Stimulated activated CD4-positive, alpha-beta T cell treated with anti-CD3 and anti-CD28 coated beads, Interleukin-12 subunit alpha, Interleukin-12 subunit beta, amount 100 ng/mL, for 24 hours (primary cell): ENCODE measurements at places on chromosomes 12 and 14.

- DNase-seq: no peak
Observed at GRCh38 chr12:51390457-51390856, 749 bp downstream of the GALNT6 start.

GRCh38 chr14:96187216-96188031 lies 17.2 kb upstream of the BDKRB2 start:
- no peak for DNase-seq

DNA sequence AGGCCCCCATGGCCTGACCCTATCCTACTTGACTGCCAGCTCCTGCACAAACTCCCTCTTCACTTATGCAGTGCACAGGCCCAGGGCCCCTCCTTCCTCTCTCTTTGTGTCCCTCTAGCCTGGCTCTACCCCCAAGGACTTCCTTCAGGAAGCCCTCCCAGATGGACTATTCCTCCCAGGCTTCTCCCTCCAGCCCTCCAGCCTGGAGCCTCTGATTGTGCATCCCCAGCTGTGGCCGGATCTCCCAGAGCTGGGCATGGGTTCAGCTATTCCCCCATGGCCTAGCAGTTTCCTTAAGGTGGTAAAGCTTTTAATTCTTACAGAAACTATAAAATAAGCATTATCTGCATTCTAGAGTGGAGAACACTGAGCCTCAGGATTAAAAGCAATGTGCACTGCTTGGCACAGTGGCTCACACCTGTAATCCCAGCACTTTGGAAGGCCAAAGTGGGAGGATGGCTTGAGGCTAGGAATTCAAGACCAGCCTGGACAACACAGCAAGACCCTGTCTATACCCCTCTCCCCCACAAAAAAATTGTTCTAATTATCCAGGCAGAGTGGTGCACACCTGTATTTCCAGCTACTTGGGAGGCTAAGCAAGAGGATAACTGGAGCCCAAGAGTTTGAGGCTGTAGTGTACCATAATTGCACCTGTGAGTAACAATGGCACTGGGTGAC lies 16.8 kb upstream of the KRT8 start:
- no peak for DNase-seq

GRCh38 chr14:73759183-73759713 lies 45.1 kb upstream of the PNMA1 start:
- no peak for DNase-seq

DNA sequence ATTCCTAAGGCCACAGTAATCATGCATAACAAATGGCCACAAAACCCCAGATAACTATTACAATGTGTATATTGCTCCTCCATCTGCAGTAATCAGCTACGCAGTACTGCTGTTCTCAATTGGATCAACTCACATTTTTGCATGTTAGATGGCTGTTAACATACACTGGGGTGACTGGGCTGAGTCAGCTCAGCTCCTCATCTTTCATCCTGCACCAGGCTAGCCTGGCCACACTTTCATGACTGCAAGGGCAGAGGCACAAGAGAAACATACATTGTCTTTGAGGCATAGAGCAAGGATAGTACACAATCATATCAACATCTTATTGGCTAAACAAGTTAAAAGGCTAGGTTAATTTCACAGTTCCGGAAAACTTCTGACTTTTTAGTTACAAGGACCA lies 306.6 kb downstream of the SLC6A15 start:
- DNase-seq: no peak

DNA sequence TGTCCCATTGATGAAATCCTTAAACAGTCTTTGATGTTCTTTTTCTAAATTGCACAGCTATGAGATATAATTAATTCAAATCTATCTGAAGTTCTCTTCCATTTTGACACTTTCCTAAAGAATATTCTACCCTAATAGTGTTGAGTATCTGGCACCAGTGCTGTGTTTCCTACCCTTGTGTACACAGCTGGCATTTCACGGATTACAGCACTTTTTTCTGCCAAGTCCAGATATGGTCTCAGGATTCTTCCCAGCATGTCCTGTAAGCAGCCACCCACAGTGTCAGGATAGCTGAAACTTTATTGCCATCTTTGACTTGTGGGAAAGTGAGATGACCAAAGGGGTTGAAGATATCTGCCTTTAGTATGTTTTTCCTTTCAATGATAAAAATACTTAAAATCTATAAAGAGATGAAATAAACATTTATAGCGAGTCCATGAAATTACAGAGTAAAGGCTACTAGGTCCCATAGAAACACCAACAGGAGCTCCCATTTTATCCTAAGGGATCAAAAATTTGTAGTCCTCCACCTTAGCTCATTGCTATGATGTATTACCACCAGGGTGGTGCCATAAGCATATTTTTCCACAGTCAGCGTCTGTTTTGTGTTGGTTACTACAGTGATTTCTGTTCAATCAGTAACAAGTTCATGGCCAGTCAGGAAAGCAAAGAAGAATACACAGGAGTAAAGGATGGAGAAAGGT lies 96.7 kb downstream of the TRHDE start:
- DNase-seq: no peak

DNA sequence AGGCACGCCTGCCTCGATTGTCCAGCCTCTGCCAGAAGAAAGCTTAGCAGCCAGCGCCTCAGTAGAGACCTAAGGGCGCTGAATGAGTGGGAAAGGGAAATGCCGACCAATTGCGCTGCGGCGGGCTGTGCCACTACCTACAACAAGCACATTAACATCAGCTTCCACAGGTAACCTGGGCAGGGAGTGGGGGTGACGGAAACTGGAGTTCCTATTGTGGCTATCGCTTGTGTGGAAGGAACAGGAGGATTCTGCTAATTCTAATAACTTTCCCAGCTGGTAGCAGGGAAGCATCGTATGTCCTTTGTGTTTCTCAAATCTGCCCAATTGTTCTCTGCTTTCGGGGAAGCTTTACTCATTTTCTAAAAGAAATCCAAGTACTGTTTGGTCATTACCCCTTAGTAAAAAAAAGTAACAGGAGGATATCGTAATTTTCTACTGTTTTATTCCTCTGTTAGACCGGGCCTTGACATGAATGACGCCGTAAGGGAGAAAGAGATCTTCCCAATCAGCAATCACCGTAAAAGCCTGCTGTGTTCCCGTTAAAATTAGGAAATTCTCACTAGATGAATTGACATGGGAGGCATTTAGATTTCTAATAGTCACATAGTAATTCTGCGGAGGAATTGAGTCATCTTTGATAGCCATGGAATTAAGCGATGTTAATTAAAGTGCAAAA lies 449 bp downstream of the THAP2 start:
- no peak for DNase-seq

DNA sequence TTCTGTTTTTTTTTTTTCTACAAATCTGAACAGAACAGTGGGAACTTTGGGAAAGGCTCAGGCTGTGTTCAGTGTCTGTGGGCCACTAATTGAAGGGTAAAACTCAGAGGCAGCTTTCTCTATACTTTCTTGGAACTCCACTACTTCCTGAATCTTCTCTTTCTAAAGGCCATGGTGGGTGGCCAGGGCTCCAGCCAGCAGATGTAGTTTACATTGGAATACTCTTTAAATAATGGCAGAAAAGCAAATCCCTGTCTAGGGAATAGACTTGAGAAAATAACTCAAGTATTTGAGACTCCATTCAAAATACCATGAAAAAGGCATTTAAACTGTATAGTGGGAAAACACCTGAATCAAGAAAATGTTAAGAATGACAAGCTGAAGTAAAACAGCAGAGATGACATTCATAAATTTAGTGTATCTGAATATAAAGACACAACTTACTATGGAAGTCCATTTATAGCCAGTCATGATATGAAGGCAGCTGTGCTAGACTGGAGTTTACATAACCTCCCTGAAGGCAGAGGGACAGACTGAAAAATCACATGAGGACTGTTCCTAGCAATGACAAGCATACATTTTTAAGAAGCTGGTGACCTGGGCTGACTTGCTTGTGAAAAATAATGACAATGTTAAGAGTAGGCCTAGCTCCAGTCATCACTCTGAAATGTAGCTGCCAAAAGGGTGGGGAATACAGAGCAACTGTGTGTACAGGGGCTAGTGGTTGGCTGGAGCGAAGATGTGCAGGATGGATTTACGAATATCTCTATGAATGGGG lies 168.6 kb downstream of the STXBP6 start:
- no peak for DNase-seq

GRCh38 chr12:127774828-127775227 lies 492.1 kb upstream of the TMEM132C start:
- no peak for DNase-seq

GRCh38 chr12:31785318-31785717 lies 56.5 kb upstream of the AMN1 start:
- no peak for DNase-seq

DNA sequence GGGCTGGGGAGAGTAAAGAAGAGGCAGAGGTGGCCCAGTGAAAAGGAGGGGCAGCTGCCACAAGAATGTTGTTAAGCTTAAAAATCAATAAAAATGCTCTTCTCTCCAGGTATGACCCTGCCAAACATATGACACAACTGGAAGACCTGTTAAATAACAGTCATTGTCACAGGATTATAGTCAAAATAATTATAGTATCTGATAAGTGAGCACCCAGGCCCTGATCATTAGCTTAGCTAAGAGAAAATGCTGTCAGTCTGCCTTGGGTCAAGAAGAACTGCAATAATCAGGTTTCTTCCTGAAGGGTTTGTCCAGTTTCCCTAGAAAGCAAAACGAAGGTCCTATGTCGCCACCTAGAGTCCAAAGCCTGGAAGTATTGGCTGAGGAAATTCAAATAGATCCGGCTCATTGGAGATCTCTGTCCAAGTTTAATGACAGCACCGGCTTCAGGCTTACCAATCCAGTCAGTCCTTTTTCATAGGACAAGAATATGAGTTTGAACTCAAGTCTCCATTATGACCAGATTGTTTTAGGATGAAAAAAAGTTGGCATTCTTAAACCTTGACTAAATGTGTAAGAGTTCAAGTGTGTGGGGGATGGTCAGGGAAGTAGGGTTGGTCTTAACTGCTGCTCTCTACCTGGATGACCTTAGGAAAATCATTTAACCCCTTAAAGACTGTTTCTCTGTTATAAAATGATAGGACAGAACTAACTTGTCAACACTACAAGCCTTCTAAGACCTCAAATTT lies 22.5 kb upstream of the NKX2-8 start:
- DNase-seq: no peak

GRCh38 chr12:2541631-2542204 lies 253.1 kb upstream of the FKBP4 start:
- DNase-seq: no peak

- no peak for DNase-seq
Observed at GRCh38 chr12:116262741-116263140, 14.8 kb downstream of the MED13L start.

- no peak for DNase-seq
Observed at GRCh38 chr12:108040947-108041346, 88.1 kb upstream of the WSCD2 start.

GRCh38 chr14:50061664-50062437 lies 54.5 kb downstream of the VCPKMT start:
- DNase-seq: no peak

- no peak for DNase-seq
Observed at GRCh38 chr14:47833011-47833410, 157.6 kb upstream of the MDGA2 start.

DNA sequence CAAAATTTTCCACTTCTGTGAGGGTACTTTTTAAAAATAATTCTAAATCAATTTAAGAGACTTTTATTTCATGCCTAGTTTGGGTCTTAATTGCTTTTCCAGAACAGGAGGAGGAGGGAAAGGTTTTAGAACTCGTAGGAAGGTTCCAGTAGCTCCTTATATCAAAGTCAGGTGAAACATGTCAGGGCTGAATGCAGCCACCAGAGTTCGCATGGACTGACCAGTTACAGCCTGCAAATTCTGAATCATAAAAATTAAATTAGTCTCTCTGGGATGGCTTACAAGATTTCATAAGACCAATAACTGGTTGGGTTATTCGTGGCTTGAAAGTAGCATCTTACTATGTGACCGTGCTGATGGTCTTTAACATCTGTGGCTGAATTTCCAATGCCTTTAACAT lies 397 bp downstream of the BDKRB1 start:
- DNase-seq: no peak

GRCh38 chr12:563787-564298 lies 99.4 kb downstream of the NINJ2 start:
- DNase-seq: no peak
